ENCODE measurements at places on chromosomes 1 and 21. TPM values are rescaled to one million over a fixed set of nuclear protein-coding genes. Genes with fewer than 3 reads are reported as not detected.

TBX19 gene
- 1.6 TPM for total RNA-seq

FBLIM1 gene
- total RNA-seq, result 78.3 TPM

LMOD1 gene
- 0.52 TPM for total RNA-seq

KCNJ6 gene
- total RNA-seq, result 3.7 TPM

PADI4 gene
- total RNA-seq, result not detected

KCNJ9 gene
- total RNA-seq, result not detected

ZBTB8A gene
- total RNA-seq, result 5.4 TPM

CD48 gene
- not detected for total RNA-seq

CDC42BPA gene
- total RNA-seq, result 18.5 TPM

CD1B gene
- total RNA-seq, result not detected

DENND2D gene
- total RNA-seq, result 12.7 TPM

ST6GALNAC3 gene
- total RNA-seq, result 24.7 TPM

IGSF21 gene
- 0.94 TPM for total RNA-seq

UBE2U gene
- total RNA-seq, result not detected

GUCA2A gene
- 2.9 TPM for total RNA-seq

C8A gene
- 0.64 TPM for total RNA-seq

POU3F1 gene
- 2.8 TPM for total RNA-seq

DCDC2B gene
- not detected for total RNA-seq

MCL1 gene
- total RNA-seq, result 187 TPM

PTGS2 gene
- 2.9 TPM for total RNA-seq

FAM89A gene
- 8.3 TPM for total RNA-seq

HTR6 gene
- total RNA-seq, result not detected

NGF gene
- total RNA-seq, result 3.3 TPM

KCNJ15 gene
- 4.9 TPM for total RNA-seq

NVL gene
- total RNA-seq, result 46.7 TPM

ETV3L gene
- not detected for total RNA-seq

ZNF678 gene
- total RNA-seq, result 10.7 TPM

ANKRD65 gene
- total RNA-seq, result 11.1 TPM

KRTAP19-3 gene
- total RNA-seq, result not detected

DISC1 gene
- 4.7 TPM for total RNA-seq

ANGPTL3 gene
- total RNA-seq, result 2.6 TPM

CD53 gene
- total RNA-seq, result not detected

TDRD5 gene
- total RNA-seq, result 0.52 TPM

S100A7 gene
- 10.2 TPM for total RNA-seq

PPP1R8 gene
- total RNA-seq, result 53.9 TPM

AMY1A gene
- not detected for total RNA-seq

PLPP3 gene
- total RNA-seq, result 79.0 TPM

RAB3B gene
- total RNA-seq, result 16.9 TPM

IGSF9 gene
- total RNA-seq, result 44.3 TPM

TUT4 gene
- 69.4 TPM for total RNA-seq

C1orf167 gene
- total RNA-seq, result 0.40 TPM

UBASH3A gene
- total RNA-seq, result not detected

BRDT gene
- total RNA-seq, result not detected

RUNX3 gene
- total RNA-seq, result not detected

MCOLN2 gene
- total RNA-seq, result 0.19 TPM
